HFFc6 (cell line): ENCODE measurements at places on chromosomes 6 and 20.

- H3K4me1 ChIP-seq: peaks cover 8% of the 10 kb centered on the region
- peaks cover 15% of the 10 kb centered on the region for H3K27me3 ChIP-seq
- no peak for DNase-seq
- H3K27ac ChIP-seq: no peak overlapping the region
- no peak overlapping the region for H3K4me3 ChIP-seq
Observed at GRCh38 chr6:37202788-37203491, 33.0 kb downstream of the PIM1 start.

GRCh38 chr20:43537921-43538877 is 20.6 kb upstream of the SGK2 start:
- no peak overlapping the region for H3K27ac ChIP-seq
- H3K4me1 ChIP-seq: peaks cover 43% of the 10 kb centered on the region
- H3K36me3 ChIP-seq: peaks cover 8% of the 10 kb centered on the region
- peak; percentile 48 for DNase-seq
- H3K27me3 ChIP-seq: peaks cover 13% of the 10 kb centered on the region

DNA sequence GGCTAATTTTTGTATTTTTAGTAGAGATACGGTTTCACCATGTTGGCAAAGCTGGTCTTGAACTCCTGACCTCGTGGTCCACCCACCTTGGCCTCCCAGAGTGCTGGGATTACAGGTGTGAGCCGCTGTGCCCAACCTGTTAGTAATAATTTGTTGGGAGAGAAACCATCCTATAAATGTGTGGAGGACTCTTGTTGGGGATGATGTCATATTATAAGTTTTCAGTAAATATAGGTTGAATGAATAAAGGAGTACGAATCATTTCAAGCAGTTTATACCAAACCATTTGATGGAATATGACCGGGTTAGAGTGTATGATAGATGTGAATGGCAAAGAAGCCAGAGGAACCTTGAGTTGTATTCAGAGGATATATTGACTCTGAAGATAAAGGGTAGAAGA is 240.8 kb downstream of the SAMD5 start:
- H3K4me3 ChIP-seq: no peak overlapping the region
- H3K4me1 ChIP-seq: no peaks in the 10 kb centered on the region
- DNase-seq: no peak

DNA sequence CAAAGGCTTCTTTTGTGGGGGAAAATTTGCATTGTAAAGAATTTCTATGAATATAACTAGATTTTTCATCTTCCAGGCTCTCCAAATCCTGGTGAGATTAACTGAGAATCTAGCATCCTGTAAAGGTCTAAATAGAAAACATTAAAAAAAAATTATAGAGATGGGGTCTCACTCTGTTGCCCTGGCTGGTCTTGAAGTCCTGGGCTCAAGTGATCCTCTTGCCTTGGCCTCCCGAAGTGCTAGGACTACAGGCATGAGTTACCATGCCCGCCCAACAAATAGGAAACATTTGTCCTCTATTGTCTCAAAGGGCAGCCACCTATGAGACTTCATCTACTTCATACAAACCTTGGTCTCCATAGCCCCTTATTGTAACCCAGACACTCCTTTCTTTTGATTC is 25.2 kb upstream of the NCOA3 start:
- peaks cover 1% of the 10 kb centered on the region for H3K27me3 ChIP-seq
- DNase-seq: no peak
- no peak overlapping the region for H3K4me3 ChIP-seq
- H3K4me1 ChIP-seq: no peaks in the 10 kb centered on the region
- H3K27ac ChIP-seq: no peak overlapping the region

- no peaks in the 10 kb centered on the region for H3K4me1 ChIP-seq
- no peak overlapping the region for H3K27ac ChIP-seq
- no peak overlapping the region for H3K4me3 ChIP-seq
- H3K36me3 ChIP-seq: no peaks in the 10 kb centered on the region
- H3K27me3 ChIP-seq: no peaks in the 10 kb centered on the region
- DNase-seq: no peak
Observed at GRCh38 chr6:22925920-22926789, 356.8 kb downstream of the HDGFL1 start.

DNA sequence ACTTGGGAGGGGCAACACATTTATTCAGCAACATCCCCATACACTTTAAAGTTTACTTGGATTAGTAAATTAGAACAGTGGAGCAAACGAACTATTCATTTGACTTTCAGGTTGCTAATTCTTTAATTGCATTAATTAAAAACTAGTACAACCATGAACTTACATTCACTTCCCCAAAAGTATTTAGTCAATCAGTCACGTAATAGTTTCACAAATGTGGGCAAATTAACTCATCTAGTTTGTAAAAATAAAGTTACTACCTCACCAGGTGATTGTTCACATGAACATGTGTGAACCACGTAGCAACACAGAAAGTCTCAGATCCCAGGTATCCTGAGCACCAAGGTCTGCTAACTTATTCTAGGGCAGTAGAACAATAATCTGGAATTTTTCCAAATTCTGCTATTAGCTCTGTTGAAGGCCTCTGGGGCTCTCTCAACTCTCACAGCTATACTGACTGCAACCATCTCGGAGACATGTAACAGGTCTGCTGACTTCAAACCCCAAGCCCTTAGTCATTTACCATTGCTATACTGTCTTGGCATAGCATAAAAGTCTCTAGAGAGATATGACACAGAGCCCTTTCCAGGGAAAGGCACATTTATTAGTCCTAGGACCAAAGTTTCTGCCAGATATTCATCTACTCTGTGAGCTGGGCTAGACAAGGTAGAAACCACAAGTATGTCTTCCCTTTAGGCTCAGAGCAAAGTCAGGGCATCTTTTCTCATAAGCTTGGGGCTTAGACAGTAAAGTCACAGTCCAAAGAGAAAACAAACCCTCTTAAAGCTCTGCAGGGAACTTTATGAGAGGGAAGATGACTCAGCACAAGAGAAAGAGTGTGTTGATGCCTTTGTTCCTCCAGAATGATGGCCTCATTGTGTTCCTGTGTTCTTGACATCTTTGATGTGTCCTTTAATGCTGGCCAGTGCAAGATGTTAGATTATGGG is 50.9 kb upstream of the CCDC28A start:
- H3K36me3 ChIP-seq: no peaks in the 10 kb centered on the region
- DNase-seq: peak; percentile 87
- peaks cover 2% of the 10 kb centered on the region for H3K27me3 ChIP-seq
- peak overlapping the region; percentile 62 for H3K27ac ChIP-seq
- no peak overlapping the region; the same call in 1 of the 2 replicates for H3K4me3 ChIP-seq
- H3K4me1 ChIP-seq: peaks cover 46% of the 10 kb centered on the region

DNA sequence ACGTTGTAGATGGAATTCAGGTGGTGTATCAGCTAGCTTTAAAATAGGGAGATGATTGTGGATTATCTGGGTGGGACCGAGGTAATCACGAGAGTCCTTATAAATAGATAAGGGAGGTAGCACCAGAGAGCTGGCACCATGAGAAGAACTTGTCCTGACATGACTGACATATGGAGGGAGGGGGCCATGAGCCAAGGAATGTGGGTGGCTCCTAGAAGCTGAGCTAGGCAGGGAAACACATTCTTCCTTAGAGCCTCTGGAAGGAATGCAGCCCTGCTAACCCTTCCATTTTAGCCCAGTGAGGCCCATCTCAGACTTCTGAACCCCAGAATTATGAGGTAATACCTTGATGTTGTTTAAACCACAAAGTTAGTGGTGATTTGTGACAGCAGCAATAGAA is 321.1 kb upstream of the SULF2 start:
- peaks cover 3% of the 10 kb centered on the region for H3K27me3 ChIP-seq
- no peaks in the 10 kb centered on the region for H3K4me1 ChIP-seq
- H3K27ac ChIP-seq: no peak overlapping the region
- H3K4me3 ChIP-seq: no peak overlapping the region
- no peak for DNase-seq

- DNase-seq: no peak
- H3K4me1 ChIP-seq: peaks cover 7% of the 10 kb centered on the region
- peaks cover 17% of the 10 kb centered on the region for H3K27me3 ChIP-seq
- H3K4me3 ChIP-seq: no peak overlapping the region
Observed at GRCh38 chr20:46229478-46230105, 78.7 kb downstream of the CDH22 start.

GRCh38 chr6:97038437-97038836 is 113.9 kb downstream of the KLHL32 start:
- H3K4me1 ChIP-seq: no peaks in the 10 kb centered on the region
- H3K4me3 ChIP-seq: no peak overlapping the region
- no peak for DNase-seq
- H3K27me3 ChIP-seq: peaks cover 3% of the 10 kb centered on the region; the same call in 1 of the 2 replicates
- H3K36me3 ChIP-seq: no peaks in the 10 kb centered on the region
- H3K27ac ChIP-seq: no peak overlapping the region

DNA sequence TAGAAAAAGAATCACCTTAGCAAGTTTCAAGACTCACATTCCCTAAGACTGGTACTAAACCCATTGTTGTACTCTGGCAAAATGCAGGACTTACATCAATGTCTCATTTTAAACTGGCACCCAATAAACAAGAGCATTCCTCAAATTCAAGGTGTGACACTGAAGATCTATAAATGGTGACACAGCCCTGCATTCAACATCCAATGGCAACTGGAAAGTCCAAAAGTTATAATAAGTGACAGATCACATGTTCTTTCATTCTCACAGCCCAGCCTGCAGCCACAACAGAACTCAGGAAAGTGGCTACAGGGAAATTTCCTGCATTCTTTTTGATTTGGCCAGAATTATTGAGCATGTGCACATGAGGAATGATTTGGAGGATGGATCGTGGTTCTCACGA is 57.5 kb downstream of the MBOAT1 start:
- peaks cover 7% of the 10 kb centered on the region for H3K4me1 ChIP-seq
- H3K36me3 ChIP-seq: no peaks in the 10 kb centered on the region
- no peak overlapping the region for H3K4me3 ChIP-seq
- H3K27ac ChIP-seq: no peak overlapping the region
- no peak for DNase-seq
- H3K27me3 ChIP-seq: no peaks in the 10 kb centered on the region

DNA sequence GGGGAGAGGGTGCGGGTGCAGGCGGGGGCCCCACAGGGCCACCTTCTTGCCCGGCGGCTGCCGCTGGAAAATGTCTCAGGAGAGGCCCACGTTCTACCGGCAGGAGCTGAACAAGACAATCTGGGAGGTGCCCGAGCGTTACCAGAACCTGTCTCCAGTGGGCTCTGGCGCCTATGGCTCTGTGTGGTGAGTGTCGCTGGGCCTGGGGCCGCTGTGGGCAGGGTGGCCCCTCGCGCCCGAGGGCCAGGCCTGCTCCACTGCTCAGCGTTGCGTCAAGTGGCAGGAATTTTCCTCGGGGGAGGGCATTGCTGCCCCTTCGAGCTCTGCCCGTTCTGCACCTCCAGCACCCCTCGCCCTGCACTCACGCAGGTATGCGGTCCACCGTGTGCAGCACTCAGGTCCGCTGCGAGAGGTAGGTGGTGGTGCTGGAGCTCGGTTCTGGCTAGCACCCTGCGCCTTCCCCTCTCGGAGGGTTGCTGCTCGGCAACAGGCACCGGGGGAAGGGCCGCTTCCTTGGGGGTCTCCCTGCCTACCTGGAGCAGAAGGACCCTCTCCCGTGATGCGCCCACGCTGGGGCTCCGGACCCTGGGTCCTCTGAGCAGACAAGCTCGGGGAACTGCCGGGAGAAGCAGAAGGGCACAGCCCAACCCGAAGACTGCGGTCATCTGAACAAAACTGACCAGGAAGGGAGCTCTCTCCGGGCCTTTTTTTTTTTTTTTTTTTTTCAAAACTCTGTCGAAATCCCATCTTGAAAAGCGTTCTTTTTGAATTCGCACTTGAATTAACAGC is 674 bp downstream of the MAPK14 start:
- H3K4me1 ChIP-seq: peaks cover 53% of the 10 kb centered on the region
- peaks cover 10% of the 10 kb centered on the region for H3K36me3 ChIP-seq
- peak overlapping the region; percentile 94 for H3K27ac ChIP-seq

- no peaks in the 10 kb centered on the region for H3K4me1 ChIP-seq
- peaks cover 29% of the 10 kb centered on the region for H3K27me3 ChIP-seq
- H3K4me3 ChIP-seq: no peak overlapping the region
Observed at GRCh38 chr20:37265152-37265551, 3.5 kb upstream of the GHRH start.

DNA sequence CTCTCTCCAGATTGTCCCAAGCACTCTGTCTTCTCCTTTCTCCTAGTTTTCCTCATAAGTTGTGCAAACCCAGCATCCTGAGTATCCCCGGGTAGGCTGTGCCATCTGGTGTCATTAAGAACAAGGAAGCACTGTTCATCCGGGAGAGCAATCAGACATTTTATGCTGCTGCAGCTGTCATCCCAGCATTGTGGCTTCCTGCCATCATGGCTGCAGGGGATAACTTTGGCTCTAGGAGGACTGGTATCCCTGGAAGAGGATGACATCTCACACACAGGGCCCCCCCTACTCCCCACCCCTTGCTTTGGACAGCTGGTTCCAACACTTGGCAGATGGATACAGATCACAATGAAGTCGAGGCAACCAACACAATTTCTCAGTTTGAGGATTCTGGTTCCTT is 1195.1 kb upstream of the MAP3K7 start:
- no peak for DNase-seq
- peaks cover 4% of the 10 kb centered on the region; the same call in 1 of the 2 replicates for H3K36me3 ChIP-seq
- no peaks in the 10 kb centered on the region for H3K4me1 ChIP-seq
- no peak overlapping the region for H3K27ac ChIP-seq
- no peak overlapping the region for H3K4me3 ChIP-seq

DNA sequence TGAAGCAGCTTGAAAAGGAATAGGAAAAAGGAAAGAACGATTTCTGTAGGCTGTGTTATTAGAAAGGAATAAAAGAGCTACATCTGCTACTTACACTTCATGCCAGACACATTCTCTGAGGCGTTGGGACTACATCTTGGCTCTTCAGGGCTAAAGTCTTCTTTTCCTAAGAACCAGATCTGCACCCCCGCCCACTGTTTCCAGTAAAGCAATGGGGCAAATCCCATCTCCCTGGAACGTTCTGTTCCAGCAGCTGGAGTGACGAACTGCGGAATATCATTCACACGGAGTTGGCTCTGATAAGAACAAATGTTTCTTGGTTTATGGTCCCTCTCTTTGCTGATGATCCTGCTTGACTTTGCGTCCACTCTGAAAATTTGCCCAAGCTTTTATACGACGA is 26.9 kb downstream of the FAM50B start:
- H3K4me1 ChIP-seq: peaks cover 20% of the 10 kb centered on the region
- no peaks in the 10 kb centered on the region for H3K36me3 ChIP-seq
- H3K27me3 ChIP-seq: no peaks in the 10 kb centered on the region; the same call in 1 of the 2 replicates
- H3K27ac ChIP-seq: no peak overlapping the region

- peaks cover under 1% of the 10 kb centered on the region; the same call in 1 of the 2 replicates for H3K4me1 ChIP-seq
- no peak for DNase-seq
- no peak overlapping the region for H3K4me3 ChIP-seq
- peaks cover 2% of the 10 kb centered on the region for H3K27me3 ChIP-seq
Observed at GRCh38 chr20:47221036-47221625, 135.4 kb downstream of the ZMYND8 start.

DNA sequence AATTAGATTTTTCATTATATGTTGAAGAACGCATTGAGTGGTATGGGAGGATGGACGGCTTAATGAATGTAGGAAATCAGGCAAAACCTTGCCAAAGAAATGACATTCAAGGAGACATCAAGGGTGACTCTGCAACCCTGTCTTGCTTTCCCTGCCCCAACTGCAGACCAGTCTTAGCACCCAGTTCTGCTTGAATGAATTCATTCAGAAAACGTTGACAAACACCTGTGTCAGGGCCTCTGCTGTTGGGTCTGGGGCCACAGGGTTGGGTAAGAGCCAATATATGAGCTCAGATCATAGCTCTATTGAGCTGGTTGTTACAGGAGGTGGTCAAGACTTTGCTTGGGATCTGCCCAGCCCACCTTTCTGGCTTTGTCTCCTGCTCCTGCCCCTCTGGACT is 7.7 kb upstream of the ASXL1 start:
- no peak overlapping the region for H3K4me3 ChIP-seq
- no peak for DNase-seq
- H3K4me1 ChIP-seq: peaks cover 26% of the 10 kb centered on the region
- no peaks in the 10 kb centered on the region for H3K27me3 ChIP-seq

GRCh38 chr6:91029211-91029610 is 442.3 kb upstream of the MAP3K7 start:
- no peak for DNase-seq
- H3K27ac ChIP-seq: no peak overlapping the region
- no peaks in the 10 kb centered on the region; the same call in 1 of the 2 replicates for H3K27me3 ChIP-seq
- no peaks in the 10 kb centered on the region for H3K4me1 ChIP-seq
- H3K4me3 ChIP-seq: no peak overlapping the region
